ENCODE measurements at places on chromosomes 1 and 21. TPM values are rescaled to one million over a fixed set of nuclear protein-coding genes. Genes with fewer than 3 reads are reported as not detected.

CORT gene
- total RNA-seq = 1.7 TPM

- no peaks in the 10 kb centered on the region for H3K4me1 ChIP-seq
- H3K36me3 ChIP-seq = no peaks in the 10 kb centered on the region
- DNase-seq = no peak
- H3K4me3 ChIP-seq = no peak overlapping the region
- H3K27ac ChIP-seq = no peak overlapping the region
- no peaks in the 10 kb centered on the region for H3K27me3 ChIP-seq
Observed at GRCh38 chr1:221343607-221344006, 398.3 kb downstream of the DUSP10 start.

GRCh38 chr21:45248893-45249381 lies 38.8 kb downstream of the POFUT2 start:
- DNase-seq = no peak
- peaks cover 20% of the 10 kb centered on the region for H3K27me3 ChIP-seq
- no peaks in the 10 kb centered on the region for H3K36me3 ChIP-seq
- peak overlapping the region; percentile 16 for H3K27ac ChIP-seq
- no peaks in the 10 kb centered on the region for H3K4me1 ChIP-seq

DNA sequence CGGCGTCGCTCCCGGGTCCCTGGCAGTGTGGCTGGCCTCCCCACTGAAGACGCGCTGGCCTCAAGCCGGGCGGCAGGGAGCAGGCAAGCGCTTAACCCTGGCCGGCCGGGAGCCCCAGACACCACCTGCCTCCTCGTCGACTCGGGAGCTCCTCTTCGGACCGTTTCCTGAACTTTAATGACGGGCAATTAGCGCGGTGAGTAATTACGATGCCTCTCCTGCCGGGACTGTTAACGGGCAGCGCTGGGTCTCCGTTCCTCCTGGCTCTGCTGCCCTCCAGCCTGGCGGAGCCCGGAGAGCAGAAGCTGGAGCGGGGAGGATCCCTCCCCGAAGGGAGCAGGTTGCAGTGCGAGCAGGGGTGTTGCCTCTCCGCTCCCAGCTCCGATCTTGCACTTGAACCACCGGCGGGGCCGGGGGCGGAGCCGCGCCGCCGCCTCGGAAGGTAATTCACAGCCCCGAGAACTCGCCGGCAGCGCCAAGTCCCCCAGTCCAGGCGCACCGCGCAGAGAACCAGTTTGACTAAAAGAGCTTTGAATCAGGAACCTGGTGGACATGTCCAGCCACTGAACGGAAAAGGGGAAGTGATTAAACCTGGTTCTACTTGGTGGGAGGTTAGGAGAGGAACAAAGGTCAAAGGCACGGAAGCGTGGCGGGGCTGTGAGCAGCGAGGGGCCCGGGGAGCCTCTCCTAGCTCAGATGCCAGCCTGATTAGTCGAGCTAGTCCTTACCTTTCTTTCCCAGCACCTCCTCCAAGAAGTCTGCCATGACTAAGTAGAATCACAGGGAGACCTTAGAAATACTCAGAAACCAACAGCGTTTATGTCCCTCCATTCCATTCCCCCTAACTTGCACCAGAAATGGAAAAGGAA lies 18.3 kb upstream of the PLEKHA6 start:
- no peak for DNase-seq
- no peak overlapping the region for H3K27ac ChIP-seq
- peaks cover 43% of the 10 kb centered on the region for H3K27me3 ChIP-seq
- peak overlapping the region; percentile 54 for H3K4me3 ChIP-seq

GRCh38 chr21:44706026-44706705 lies 5.2 kb downstream of the TSPEAR start:
- DNase-seq = no peak
- H3K4me3 ChIP-seq = no peak overlapping the region
- H3K27ac ChIP-seq = no peak overlapping the region
- no peaks in the 10 kb centered on the region for H3K36me3 ChIP-seq
- no peaks in the 10 kb centered on the region for H3K27me3 ChIP-seq

- H3K4me1 ChIP-seq = no peaks in the 10 kb centered on the region
Observed at GRCh38 chr1:204178487-204179281, 12.5 kb upstream of the REN start.

DNA sequence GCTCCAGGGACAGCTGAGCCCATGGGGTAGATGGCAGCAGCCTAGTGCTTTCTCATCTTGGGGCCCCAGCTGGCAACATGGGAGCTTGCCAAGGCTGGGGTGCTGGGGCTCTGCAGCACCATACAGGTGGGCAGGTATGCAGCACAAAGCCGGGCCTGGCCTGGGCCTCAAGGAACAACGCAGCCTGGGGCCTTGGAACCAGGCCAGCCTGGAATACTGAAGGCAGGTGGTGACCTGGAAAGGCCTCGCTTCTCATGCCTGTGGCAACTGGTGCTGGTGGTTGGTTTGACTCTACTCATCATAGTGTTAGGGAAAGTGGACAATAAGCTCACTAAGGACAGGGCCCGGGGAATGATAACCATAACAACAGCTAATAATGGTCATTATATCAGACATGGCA lies 27.0 kb upstream of the SDHB start:
- no peak overlapping the region for H3K4me3 ChIP-seq
- no peak overlapping the region for H3K27ac ChIP-seq
- H3K4me1 ChIP-seq = no peaks in the 10 kb centered on the region
- no peak for DNase-seq

DNA sequence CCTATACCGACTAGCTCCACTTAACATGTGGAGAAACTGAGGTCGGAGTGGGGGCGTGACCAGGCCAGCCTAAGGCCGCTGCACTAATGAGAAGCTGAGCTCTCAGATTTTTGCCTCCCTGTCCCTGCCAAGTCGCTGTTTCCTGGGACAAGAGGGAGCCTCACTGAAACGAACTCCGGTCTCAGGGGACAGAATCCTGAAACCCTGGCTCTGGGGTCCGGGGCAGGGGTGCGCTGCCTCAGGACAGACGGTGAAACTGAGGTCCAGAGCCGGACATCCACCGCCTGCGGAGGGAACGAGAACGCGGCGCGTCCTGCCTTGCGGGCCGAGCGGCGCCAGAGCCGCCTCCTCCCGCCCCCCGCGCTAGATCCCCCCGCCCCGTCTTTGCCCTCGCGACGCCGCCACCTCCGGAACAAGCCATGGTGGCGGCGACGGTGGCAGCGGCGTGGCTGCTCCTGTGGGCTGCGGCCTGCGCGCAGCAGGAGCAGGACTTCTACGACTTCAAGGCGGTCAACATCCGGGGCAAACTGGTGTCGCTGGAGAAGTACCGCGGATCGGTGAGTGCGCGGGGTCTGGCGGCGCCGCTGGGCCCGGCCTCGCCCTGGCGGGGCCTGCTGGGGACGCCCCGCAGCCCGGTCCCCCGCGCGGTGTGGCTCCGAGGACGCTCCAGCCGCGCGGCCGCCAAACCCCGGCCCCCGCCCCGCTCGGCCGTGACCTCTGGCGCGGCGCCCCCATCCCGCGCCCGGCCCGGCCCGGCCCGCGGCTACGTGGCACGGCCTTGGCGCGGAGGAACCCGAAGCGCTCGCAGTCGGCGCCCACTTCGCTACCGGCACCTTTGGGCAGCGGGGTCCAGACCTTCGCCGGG lies at the start of gene GPX7:
TSS of gene GPX7 (plus strand) at position 381 of the 865 bp plus-strand sequence. CDS start at position 420, 39 bp downstream.
- H3K36me3 ChIP-seq = no peaks in the 10 kb centered on the region
- peak within 1 kb of the TSS; percentile 88 for H3K4me3 ChIP-seq
- peak within 1 kb of the TSS; percentile 83 for H3K27ac ChIP-seq

- H3K27ac ChIP-seq = peak overlapping the region; percentile 48
- no peak overlapping the region for H3K4me3 ChIP-seq
- H3K27me3 ChIP-seq = no peaks in the 10 kb centered on the region
- no peaks in the 10 kb centered on the region for H3K36me3 ChIP-seq
- H3K4me1 ChIP-seq = no peaks in the 10 kb centered on the region
Observed at GRCh38 chr1:153598309-153599172, 14.4 kb downstream of the S100A16 start.

- H3K36me3 ChIP-seq = peaks cover 20% of the 10 kb centered on the region
- no peaks in the 10 kb centered on the region for H3K4me1 ChIP-seq
- H3K27ac ChIP-seq = no peak overlapping the region
- no peak for DNase-seq
Observed at GRCh38 chr1:168271636-168272035, 9.0 kb upstream of the TBX19 start.

DNA sequence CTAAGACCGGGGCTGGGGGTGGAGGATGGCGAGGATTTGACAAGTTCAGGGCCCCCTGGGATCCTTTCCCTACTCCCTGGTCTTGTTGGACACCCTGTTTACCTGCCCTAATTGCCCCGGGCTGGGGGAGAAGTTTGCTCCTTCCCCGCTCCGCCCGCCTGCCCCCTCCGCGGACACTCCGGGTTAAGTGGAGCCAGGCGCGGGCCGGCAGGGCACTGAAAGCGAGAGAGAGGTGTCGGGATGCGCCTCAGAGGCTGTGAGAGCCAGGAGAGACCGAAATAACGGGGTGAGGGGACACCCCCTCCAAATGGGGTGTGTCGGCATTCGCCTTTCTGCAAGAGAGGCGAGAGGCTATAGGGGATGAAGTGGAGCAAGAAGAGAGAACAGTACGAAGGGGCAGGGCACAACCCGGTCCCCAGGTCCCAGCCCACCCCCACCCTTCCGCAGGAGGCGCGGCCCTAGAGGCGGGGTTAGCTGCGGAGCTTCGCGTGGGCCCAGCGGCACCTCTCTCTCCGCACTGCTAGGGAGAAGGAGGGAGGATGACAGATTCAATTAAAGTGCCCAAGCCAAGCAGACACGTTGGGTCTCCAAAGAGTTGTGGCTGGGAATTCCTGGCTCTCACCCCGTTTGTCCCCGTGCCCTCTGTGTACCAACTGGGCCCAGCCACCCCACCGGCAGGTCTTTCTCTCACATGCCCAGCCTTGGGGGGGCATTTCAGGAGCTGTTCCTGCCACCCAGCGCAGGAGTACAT lies 3.8 kb downstream of the EFNA3 start:
- H3K4me1 ChIP-seq = peaks cover 79% of the 10 kb centered on the region
- H3K36me3 ChIP-seq = no peaks in the 10 kb centered on the region
- H3K4me3 ChIP-seq = no peak overlapping the region
- H3K27ac ChIP-seq = no peak overlapping the region
- peaks cover 57% of the 10 kb centered on the region for H3K27me3 ChIP-seq
- no peak for DNase-seq

ECM1 gene
- total RNA-seq = 10.1 TPM

DNA sequence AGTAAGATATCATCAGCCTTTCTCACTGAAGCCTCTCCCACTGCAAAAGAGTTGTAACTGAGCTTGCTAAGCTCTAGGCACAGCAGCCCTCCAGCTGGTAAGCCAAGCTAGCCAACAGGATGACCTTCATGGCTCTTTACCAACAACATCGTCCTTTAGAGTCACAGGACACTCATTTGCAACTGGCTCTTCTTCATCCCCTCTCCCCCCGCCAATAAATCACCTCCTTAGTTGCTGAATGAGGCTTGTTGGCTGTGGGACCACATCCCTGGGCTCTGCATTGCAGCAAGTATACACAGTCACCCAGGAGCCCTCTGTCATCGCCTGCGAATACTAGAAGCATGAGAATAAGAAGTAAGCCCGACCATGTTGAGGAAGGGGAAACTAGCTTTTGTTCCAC lies 16.0 kb upstream of the ZNF697 start:
- no peaks in the 10 kb centered on the region for H3K27me3 ChIP-seq
- H3K4me3 ChIP-seq = no peak overlapping the region
- H3K36me3 ChIP-seq = no peaks in the 10 kb centered on the region
- DNase-seq = no peak
- H3K4me1 ChIP-seq = no peaks in the 10 kb centered on the region

- H3K4me1 ChIP-seq = no peaks in the 10 kb centered on the region
- H3K36me3 ChIP-seq = peaks cover 54% of the 10 kb centered on the region
- no peak overlapping the region for H3K4me3 ChIP-seq
- no peaks in the 10 kb centered on the region for H3K27me3 ChIP-seq
- peak overlapping the region; percentile 90 for H3K27ac ChIP-seq
Observed at GRCh38 chr1:109914587-109915240, 4.1 kb downstream of the CSF1 start.

GRCh38 chr1:230212405-230212936 lies 145.4 kb downstream of the GALNT2 start:
- H3K4me1 ChIP-seq = no peaks in the 10 kb centered on the region
- no peaks in the 10 kb centered on the region for H3K36me3 ChIP-seq
- no peaks in the 10 kb centered on the region for H3K27me3 ChIP-seq
- H3K4me3 ChIP-seq = no peak overlapping the region

DNA sequence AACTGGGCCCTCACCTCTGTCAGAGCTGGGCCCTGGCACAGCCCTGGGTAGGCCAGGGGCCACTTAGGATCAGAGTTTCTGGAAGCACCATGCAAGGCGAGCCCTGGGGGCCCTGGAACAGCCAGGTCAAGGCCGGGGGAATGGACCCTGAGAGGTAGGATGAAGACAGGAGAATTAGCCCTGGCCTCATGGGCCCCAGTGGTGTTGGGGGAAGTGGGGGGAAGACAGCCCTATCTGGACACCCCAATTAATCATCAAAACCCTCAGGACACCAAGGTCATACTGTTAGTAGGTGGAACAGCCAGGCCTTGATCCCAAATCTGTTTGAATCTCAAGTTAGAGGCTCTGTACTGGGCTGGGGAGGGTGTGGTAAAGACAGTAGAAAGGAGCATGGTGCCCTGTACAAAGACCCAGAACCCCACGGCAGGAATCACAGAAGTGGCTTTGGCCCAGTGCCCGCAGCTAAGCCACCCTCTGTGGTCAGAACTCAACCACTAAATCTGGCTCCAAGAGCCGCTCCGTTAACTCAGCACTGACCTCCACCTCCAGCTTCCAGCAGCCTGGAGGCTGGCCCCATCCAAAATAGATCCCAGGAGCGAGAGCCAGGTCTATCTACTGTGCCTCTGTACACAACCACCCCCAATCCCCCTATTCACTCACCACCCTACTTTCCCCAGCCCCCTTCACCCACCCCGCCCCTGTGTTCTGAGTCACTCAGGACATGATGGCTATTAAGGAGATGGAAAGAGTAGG lies 14.0 kb upstream of the TRIM63 start:
- no peaks in the 10 kb centered on the region for H3K36me3 ChIP-seq
- no peaks in the 10 kb centered on the region for H3K4me1 ChIP-seq
- H3K27me3 ChIP-seq = no peaks in the 10 kb centered on the region
- H3K27ac ChIP-seq = no peak overlapping the region

Measured in tibial nerve (tissue), 4 donors.